Kidney epithelial cell (primary cell): ENCODE measurements at places on chromosomes 5 and 9. TPM values are rescaled to one million over a fixed set of nuclear protein-coding genes. Genes with fewer than 3 reads are reported as not detected.

GRCh38 chr5:166992108-166992507, 1299.3 kb upstream of the WWC1 start:
- DNase-seq: no peak

GRCh38 chr5:141882594-141883183, 4.5 kb upstream of the PCDH1 start:
- no peak for DNase-seq

Gene CCL27
- not detected in 2 replicates for total RNA-seq

DNA sequence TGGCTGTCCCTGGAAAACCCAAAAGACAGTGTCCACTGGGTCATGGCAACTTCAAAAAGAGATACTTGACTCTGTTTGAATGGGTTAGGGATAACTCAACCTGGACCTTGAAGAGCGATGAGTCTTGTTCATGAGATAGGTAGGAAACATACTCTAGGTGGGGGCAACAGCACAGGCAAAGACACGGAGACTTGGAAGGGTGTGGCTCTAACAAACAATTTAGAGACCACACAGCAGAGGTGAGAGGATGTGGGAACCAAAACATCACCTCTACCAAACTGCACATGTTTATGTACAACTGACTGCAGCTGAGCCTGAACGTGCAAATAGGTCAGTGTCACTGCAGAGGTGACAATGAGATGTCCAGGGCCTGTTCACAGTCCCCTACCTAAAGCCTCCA, 247.7 kb upstream of the ADRA1B start:
- no peak for DNase-seq

Gene PCDHB3
- total RNA-seq: 1.9 and 2.7 TPM in 2 replicates

DNA sequence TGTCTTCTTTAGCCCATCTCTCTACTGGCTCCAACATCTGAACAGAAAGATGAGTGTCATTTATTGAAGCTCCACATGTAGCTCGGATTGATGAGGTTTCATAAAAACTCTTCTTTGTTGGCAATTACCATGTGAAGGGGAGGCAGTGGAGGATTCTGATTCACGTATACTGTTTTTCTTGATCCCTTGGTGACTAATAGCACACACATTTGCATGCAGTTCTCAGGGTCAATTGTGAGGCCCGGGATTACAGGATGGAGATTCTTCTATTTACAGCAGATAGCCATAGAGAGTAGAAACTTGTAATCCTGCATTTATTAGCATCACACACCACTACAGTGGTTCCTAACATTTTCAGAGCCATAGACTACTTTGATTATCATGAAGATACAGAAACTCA, 133.2 kb upstream of the MARCHF11 start:
- DNase-seq: no peak
